ENCODE measurements at places on chromosomes 2 and 18. TPM values are rescaled to one million over a fixed set of nuclear protein-coding genes. Genes with fewer than 3 reads are reported as not detected.

DNA sequence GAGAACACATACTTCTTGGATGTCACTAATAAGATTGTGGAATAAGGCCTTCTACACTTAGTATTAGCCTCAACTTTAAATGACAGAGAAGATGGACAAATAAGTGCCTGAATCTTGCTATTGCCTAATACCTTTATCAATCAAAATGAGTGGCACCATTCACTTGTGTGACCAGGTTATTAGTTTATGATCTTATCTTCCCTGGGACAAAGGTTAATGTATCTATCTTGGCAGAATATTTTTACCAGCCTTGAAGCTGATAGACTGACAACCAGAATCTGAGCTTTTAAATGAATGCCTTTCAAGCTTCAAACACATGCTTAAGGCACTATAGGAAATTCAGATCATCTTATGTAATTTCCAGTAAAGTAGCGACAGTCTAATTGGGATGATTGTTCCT lies 202.9 kb downstream of the CCDC85A start:
- DNase-seq: no peak

STARD6 gene
- 0.54 TPM for total RNA-seq

SLC39A6 gene
- total RNA-seq: 54.4 TPM

GRCh38 chr18:62186499-62186773 lies 420 bp downstream of the PIGN start:
- no peak for DNase-seq

UGT1A7 gene
- not detected for total RNA-seq

IL36G gene
- not detected for total RNA-seq

GRCh38 chr18:48310999-48311398 lies 98.2 kb downstream of the ZBTB7C start:
- DNase-seq: no peak

TMEM247 gene
- total RNA-seq: not detected

DNA sequence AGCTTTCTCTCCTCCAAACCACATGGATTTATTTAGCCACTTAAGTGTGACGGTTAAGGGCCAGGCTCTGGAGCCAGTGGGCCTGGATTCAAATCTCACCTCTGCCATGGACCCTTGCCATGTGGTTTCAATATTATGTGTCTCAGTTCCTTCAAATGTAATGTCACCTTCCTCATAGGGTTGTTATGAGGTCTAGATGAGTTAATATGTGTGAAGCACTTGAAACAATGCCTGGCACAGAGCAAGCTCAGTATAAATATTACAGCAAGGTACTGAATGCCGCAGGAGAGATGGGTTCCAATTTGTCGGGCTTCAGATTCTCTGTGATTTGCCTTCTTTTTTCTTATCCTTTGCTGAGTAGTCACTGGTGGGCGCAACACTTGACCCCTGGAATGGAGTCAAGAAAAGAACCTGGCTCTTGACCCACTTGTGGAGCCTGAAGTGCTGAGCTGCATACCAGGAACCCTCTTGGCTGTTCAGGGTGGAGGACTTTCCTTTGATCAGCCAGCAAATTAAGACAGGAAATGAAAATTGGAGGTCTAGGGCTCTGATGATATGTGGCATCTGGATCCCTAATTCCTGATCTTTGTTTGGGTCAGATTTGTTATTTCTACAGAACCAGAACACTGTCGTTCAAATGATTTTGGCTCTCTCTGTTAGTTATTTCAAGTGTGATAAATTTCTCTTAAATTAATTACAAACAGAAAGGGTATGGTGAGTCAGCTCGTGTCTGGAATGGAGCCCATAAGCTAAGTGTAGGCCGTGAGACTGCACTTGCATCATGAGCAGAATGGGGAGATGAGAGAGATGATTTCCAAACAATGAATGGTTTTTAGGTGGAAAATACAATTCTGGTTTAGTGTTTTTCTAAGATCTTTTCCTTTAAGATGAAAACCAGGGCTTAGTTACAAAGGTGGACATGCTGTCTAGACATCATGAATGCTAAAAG lies 293.0 kb downstream of the KCNS3 start:
- DNase-seq: no peak

DNA sequence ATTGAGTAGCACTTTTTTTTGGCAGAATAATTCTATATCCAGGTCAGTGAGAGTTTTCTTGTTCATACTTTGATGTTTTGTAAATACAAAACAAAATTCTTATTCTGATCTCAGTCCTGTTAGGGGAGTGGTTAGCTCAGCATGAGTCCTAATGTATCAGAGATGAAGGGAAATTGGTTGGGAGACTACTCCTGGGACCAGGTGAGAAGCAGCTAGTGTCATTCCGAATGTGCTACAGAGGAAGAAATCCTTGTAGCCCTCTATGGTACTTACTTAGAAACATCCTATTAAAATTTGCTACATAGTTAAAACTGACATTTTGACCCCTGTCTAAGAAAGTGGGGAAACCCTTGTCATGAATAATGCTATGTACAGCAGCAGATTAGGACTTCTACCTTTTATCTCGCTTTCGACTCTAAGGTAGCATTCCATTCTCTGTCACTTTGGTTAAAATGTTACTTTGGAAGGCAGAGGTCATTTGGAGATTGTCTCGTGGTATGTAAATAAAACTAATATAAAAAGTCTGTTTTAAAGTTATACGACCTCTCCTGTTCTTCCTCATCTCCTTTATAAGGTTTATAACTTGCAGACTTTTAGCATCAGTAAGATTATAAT lies 65.8 kb downstream of the PARD3B start:
- DNase-seq: no peak

DNA sequence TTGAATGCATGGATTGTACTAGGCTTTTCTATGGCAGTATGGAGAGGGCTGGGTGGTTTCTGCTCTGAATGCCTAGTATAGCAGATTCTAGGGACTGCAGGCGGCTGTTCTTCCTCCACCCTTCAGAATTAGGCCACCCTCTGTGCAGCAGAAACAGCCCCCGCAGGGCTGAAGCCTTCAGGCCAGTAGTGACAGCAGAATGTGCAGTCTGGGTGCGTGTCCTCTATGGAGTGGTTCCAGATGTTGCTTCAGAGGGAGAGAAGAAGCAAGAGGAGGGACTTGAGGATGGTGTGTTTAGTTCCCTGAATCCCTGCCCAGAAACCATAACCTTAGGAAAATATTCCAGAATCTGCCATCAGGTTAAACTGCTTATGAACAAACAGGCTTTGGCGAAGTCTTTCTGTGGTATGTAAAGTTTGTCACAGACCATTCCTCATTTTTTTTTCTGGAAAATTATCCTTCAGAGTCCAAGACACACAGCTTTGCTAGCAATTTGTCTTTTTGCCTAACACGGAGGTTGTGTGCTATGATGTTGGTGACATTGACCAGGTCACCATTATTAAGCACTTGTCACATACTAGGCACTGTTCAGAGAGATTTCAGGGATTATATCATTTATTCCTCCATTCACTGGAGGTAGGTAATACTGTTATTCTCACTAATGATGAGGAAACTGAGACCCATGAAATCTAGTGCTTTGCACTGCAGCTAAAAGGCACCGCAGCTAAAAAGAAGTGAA lies 21.1 kb downstream of the CASP10 start:
- no peak for DNase-seq

DNA sequence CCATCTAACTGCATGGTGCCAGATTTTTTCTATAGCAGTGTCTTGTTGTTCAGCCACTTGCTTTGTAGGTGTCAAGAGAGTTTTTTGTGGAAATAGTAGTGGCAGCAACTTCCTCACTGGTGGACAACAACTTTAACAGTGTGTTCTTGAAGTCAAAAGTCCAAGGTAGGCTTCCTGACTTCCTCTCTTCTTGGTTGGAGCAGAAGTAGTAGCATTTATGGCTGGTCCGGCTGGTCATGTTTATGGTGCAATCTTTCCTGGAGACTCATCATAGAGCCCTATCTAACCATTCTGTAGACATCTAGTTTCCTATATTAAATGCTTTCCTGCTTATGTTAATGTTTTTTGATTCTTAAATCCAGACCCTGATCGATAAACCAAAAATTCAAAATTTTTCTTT lies 11.7 kb downstream of the GPR75 start:
- DNase-seq: no peak

GRCh38 chr2:16691261-16691660 lies 25.6 kb upstream of the CYRIA start:
- no peak for DNase-seq

DNA sequence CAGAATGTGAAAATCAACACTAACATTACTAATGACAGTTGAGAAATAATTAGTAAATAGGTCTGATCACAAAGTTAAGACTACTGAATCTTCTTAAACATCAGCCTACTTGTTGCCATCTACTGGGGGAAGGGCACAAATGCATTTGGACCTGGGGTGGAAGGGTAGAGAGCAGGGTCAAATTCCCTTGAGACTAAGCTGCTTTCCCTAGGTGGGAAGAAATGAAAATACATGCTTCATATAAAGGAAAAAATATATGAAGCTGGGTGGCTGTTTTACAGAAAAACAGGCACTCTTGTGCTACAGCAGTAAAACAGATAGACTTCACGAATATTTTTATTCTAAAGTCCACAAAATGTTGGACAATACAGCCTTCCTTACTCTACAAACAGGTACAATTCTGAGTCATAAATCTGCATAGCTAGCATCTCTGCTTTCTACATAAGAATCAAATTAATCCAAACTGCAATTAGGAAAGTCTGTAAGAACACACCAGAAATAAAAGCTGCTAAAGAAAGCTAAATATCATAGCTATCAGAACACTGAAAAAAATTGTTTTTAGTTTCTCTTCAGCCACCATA lies 10.9 kb downstream of the TRIP12 start:
- DNase-seq: no peak

DNA sequence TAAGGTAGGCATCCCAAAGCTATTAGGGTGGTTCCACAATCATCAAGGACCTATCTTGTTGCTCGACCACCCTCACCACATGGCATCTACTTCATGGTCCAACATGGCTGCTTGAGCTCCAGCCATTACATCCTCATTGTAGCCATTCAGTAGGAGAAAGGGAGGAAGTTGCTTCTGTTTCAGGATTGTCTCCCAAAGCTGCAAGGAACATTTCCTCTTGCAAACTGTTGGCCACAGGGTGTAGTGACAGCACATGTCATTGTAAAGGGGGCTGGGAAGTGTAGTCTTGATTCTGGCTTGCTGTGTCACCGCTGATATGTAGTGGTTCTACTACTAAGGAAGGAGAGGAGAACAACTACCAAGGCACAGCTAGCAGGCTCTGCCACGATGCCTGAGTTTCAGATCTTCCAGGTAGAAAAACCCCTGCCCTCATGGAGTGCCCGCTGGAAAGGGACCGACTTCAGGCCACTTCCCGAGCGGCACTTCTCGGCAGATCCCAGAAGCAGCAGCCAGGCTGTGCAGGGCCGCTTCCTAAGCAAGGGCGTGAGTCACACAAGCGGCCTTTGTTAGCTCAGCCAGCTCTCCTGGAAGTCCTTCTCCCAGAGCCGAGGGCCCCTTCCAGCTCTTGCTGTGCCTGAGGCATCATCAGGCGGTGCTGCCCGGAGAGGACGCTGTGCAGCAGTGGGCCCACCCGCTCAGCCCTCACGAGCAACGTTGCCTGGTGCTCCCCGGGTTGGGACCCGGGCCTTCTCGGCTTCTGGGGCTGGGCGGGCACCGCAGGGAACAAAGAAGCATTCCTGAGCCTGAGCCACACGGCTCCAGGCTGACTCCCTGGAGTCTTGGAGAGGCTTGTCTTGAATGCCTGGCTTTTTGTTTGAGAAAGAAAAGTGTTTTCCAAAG lies 58.2 kb downstream of the HS6ST1 start:
- no peak for DNase-seq

- no peak for DNase-seq
Observed at GRCh38 chr2:46950314-46950713, 34.7 kb upstream of the MCFD2 start.

DNA sequence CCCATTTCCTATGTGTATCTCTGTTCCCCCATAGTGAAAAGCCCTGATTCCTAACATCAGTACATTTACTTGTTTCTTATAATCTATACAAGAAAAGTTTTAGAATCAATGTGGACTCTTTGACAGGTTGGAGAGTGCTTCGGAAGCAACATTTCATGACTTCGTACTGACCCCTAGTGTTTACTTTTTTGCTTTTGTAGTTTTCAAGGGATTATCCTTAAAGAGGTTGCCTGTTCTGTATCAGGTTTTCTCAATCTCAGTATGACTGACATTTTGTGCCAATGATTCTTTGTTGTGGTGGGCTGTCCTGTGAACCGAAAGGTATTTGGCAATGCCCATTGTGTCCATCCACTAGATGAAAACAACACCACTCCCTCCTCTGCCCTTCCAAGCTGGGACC lies 43.3 kb upstream of the SERPINB2 start:
- DNase-seq: no peak

DNA sequence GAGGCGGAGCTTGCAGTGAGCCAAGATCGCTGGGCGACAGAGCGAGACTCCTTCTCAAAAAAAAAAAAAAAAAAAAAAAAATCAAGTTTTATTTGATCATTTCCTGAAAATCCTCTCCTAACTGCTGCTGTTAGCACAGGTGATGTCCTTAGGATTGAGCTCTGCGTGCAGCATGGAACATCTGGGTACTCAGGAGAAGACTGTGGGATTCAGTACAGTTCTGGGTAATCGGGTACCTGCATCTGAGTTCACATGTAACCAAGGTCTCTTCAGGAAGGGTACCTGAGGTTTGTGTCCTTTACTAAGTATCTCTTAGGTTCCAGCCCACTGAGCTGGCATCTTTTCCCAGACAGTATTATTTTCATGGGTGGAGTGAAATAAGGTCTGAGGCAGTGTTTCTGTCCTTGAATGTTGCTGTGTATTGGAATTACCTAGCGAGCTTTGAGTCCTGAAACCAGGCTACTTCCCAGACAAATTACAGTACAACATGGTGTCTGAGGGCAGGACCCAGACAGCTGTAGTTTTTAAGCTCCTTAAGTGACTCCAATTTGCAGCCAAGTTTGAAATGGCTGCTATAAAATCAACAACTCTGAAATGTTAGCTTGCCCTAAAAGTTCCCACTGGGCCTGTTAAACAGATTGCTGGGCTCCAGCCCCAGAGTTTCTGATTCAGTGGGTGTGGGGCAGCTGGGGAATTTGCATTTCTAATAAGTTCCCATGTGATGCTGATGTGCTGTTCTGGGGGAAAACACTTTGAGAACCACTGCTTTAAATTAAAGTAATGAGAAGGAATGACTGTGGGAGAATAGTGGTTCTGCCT lies 120.5 kb downstream of the PMAIP1 start:
- no peak for DNase-seq

KIAA2012 gene
- not detected for total RNA-seq

DNA sequence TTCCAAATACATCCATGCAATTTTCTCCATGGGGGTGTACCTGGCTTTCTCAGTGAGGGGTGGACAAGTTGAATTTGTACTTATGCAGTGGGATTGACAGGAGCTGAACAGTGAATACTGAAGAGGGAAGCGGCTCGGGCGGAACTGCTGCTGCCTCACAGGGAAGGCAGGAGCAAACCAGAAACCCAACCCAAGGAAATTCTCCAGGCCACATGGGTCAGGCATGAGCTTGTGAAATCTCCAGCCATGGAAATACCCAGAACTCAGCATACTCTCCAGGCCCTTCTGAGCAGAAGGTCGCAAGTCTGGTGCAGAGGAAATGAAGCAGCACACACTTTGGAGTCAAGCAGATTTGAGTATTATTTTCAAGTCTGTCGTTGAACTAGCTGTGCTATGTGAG lies 26.5 kb upstream of the INO80C start:
- DNase-seq: no peak

GRCh38 chr2:151681051-151681450 lies 53.2 kb downstream of the NEB start:
- DNase-seq: no peak
